ENCODE measurements at places on chromosomes 1 and 21.

- no peak for DNase-seq
Observed at GRCh38 chr1:182229921-182230491, 161.6 kb downstream of the GLUL start.

GRCh38 chr21:39088831-39089380, 94.3 kb downstream of the PSMG1 start:
- no peak for DNase-seq

- no peak for DNase-seq
Observed at GRCh38 chr1:147665521-147665920, 4.8 kb downstream of the ACP6 start.

- no peak for DNase-seq
Observed at GRCh38 chr1:48263041-48263440, 40.5 kb downstream of the SLC5A9 start.

GRCh38 chr1:1033009-1033587, 13.2 kb downstream of the AGRN start:
- peak; percentile 99 for DNase-seq

- DNase-seq: no peak
Observed at GRCh38 chr1:164361927-164362326, 197.1 kb upstream of the PBX1 start.

DNA sequence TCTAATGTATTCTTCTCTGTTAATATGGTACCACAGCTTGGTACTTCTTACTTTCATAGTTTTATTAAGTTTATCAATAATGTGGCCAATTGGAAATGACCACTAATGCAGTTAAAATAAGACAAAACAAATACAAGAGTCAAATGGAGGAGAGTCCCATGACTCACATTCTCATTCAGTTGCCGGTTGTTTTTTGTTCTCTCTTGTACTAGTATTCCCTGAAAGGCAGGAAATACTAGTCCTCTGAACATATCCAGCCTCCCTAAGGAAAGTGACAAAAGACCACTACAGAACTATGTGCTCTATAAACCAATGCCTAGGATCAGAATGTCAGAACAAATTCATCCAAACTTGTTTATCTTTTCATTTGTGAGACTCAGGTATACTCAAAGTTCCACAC, 165.2 kb upstream of the SAMSN1 start:
- DNase-seq: no peak

GRCh38 chr1:173507205-173507846, 30.2 kb downstream of the PRDX6 start:
- DNase-seq: no peak

DNA sequence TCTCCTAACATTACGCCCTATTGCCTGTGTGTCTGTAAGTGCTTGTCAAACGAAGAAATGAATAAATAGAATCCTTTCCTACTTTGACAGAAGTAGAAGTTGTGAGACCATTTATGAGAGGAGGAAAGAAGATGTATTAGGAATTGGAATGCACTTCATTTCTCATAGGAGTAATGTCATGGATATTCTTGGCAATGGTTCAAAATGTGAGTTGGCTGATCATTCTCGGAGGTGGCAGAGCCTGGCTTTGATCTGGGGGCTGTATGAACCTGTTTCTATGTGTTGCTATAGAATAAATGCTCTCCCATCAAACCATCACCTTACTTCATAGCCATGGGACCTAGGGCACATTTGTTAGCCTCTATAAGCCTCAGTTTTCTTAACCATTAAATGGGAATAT, 10.1 kb upstream of the SERBP1 start:
- DNase-seq: no peak

- DNase-seq: no peak
Observed at GRCh38 chr1:101816262-101816661, 180.5 kb downstream of the OLFM3 start.

DNA sequence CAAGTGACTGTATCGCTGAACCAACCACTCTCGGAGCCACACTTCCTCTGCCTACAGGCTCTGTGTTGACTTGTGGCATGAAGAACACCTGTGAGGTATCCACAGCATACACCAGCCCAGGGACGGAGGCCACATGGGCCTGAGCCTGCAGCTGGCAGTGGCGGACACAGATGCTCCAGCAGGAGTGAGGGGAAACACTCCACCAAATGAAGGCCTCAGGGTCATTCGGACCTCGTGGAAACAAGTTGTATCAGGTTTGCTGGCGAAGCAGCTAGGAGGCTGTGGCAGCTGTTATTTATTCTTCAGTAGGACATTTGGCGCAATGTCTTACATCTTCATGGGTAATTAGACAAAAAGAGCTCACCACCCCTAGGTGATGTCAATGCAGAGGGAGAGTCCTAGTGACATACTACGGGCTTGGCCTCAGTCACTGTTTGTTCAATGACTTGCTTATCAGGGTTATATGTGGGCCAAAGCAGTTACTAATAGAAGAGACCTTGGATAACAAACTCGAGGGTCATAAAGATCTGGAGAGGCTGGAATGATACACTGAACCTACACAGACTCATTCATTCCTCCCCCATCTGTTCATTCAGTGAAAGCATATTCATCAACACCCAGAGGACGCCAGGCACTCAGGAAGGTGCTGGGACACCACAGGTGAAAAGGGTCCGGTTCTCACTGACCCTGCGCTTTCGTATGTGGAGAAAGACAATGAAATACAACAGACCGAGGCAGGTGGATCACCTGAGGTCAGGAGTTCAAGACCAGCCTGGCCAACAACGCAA, 11.6 kb upstream of the ETS2 start:
- no peak for DNase-seq

DNA sequence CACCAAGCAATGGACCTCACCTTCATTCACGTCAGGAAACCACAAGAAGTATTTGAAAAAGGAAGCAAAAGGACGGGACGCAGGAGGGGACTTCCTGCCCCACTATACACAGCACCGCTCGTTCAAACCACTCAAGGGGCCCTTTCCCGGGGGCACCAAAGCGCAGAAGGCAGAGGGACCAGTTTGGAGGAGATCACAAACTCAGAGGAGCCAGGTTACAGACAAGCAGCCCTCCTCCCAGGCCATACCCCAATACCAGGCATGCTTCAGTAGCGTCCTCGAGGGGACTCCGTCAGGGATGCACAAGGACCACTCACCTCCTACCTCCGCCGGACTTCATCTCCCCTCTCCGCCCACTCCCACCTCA, 685 bp downstream of the CRTC2 start:
- DNase-seq: no peak
